ENCODE measurements at places on chromosomes 4 and X.
A peak's percentile ranks its signal among the peaks of the same experiment; 100 is the strongest.

GRCh38 chrX:49970674-49971073 lies 48.3 kb downstream of the CLCN5 start:
- no peak for DNase-seq

DNA sequence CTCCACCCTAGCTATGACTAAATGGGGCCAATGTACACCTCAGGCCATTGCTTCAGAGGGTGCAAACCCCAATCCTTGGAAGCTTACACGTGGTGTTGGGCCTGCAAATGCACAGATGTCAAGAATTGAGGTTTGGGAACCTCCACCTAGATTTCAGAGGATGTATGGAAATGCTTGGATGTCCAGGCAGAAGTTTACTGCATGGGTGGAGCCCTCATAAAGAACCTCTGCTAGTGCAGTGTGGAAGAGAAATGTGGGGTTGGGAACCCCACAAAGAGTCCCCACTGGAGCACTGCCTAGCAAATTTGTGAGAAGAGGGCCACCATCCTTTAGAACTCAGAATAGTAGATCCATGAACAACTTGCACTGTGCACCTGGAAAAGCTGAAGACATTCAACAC lies 284.1 kb downstream of the ANTXR2 start:
- no peak for DNase-seq

DNA sequence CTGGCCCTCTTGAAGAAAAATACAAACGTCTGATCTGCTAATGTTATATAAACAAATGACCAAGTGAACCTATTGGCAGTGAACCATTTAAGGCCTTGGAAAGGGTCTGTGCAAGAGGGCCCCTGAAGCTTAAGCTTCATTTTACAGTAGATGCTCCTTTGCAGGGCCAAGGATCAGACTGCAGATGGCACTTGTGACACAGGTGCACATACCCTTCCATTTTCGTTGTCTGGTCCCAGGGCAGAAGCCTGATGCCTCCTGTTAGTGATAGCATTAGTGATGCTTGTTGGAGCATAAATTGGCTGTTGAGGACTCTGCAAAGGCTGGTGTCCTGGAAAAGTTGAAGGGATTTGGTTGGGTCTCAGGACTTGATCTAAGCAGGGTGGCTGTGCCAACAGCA lies 46.5 kb downstream of the ETNPPL start:
- DNase-seq = no peak

GRCh38 chr4:11250510-11250909 lies 178.2 kb downstream of the HS3ST1 start:
- no peak for DNase-seq

DNA sequence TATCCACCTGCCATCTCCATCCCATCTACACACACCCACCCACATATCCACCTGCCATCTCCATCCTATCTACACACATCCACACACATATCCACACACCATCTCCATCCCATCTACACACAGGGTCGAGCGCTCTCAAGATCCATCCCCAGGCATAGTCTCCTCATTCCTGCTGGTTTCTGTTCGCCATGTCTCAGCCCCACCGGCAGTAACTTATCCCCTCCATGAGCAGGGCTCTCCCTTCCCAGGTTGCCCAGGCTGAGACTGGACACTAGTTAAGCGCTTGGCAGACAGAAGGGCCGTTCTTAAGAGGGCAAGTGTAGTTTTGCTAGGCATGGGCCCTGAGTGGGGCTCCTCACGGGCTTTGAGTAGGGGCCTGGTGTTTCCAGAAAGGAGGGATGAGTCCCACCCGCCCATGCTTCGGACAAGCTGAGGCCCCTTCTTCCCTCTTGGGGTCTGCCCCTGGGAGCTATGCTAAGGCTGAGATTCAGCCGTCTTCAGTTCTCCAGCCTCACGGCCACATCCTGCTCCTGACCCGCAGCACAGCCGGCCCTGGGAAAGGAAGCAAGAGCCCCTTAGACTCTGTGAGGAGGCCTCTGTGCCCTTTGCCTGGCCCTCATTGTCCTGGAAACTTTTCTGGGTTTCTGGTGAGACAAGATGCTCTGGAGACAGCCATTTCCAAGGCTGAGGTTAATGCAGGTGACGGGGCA lies 20.4 kb downstream of the TMEM271 start:
- DNase-seq = no peak

DNA sequence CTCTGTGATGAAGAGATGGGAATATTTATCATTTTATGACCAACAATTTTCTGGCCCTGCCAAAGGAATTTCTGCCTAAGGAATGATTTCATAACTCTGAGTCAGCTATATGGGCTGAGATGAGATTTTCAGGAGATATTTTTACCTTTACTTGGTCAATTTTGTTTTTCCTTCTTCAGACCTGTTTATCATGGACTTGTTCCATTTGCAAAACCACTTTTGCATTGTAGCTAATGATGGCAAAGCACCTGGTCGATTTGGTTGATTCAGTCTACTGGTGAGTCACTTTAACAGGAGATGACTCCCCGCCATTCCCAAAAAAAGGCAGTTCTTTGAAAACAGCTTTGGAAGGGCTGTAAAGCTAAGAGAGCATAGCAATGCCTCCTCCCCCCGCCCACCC lies 53.3 kb downstream of the TEX13A start:
- no peak for DNase-seq

DNA sequence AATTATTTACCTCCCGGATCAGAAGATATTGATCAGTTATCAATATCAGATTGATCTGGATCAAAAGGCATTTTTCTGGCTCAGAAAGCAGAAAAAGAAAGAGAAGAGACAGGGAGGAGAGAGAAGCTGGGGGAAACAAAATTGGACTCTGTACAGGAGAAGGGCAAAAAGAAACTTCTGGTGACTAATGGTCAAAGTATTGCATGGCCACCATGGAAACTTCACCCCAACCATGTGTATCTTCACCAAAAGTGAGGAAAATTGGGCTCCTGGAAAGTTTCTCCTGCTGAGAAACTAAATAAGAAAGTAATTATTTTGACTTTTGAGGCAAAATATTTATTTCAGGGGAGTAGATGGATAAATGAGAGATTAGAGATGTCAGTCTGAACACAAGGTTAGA lies 33.9 kb downstream of the RNF150 start:
- DNase-seq = no peak

DNA sequence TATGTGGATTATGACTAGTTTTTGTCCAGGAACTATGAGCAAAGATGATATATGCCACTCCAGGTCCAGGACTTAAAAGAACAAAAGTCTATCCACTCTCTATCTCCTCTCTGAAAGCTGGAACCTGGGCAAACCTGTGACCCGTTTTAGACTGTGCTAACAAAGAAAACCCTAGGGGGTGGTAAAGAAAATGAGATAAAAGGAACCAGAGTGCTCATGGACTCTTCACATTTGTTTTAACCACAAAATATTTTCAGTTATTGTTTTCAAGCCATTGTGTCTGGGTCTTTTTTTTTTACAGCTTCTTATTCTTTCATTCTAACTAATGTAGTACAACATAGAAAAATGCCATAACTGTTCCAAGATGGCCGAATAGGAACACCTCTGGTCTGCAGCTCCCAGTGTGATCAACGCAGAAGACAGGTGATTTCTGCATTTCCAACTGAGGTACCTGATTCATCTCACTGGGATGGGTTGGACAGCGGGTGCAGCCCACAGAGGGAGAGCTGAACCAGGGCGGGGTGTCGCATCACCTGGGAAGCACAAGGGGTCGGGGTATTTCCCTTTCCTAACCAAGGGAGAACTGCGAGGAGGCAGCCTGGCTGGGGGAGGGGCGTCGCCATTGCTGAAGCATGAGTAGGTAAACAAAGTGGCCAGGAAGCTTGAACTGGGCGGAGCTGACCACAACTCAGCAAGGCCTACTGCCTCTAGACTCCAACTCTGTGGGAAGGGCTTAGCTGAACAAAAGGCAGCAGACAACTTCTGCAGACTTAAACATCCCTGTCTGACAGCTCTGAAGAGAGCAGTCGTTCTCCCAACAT lies 45.1 kb downstream of the CHM start:
- no peak for DNase-seq

- DNase-seq = no peak
These were observed 441.7 kb downstream of the ARAP2 start for GRCh38 chr4:35802644-35803043.

GRCh38 chr4:169770416-169770815 lies 12.7 kb upstream of the HPF1 start:
- no peak for DNase-seq

- no peak for DNase-seq
These were observed 14.1 kb upstream of the CNOT6L start for GRCh38 chr4:77833126-77833724.

DNA sequence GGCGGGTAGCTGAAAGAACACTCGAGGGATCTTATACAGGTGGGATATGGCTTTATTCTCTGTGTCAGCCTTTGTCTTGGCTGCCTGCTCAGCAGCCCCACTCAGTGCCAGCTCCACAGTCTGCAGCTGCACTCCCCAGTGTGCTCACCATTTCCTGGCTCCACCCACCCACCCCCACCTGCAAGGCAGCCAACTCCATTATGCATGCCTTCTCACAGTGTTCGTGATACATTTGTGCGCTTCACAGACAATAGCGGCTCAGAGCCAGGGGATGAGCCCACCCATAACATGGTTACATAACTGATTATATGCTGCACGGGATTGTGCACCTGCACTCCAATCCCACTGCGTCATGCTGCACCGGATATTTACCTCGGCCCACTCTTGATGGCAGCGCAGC lies 8.8 kb upstream of the TMEM128 start:
- no peak for DNase-seq

DNA sequence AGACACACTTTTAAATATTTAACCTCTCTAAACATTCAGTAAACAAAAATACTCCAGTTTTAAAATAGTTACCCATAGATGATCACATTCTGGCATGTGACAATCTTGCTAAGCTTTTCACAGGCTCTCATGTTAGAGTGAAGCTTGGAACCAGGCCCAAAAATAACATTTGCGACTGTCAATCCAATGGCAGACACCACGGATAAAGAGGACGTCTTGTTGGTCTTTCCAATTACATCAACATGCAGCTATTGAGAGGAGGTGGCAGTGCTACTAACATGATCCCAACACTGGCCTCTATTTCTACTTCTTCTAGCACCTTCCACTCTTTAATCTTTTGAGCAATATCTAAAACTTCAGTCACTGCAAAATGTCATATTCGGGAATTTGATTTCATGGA lies 970.8 kb upstream of the TENM3 start:
- no peak for DNase-seq

- peak; percentile 2 for DNase-seq
These were observed 66.5 kb downstream of the DMP1 start for GRCh38 chr4:87716371-87717265.

DNA sequence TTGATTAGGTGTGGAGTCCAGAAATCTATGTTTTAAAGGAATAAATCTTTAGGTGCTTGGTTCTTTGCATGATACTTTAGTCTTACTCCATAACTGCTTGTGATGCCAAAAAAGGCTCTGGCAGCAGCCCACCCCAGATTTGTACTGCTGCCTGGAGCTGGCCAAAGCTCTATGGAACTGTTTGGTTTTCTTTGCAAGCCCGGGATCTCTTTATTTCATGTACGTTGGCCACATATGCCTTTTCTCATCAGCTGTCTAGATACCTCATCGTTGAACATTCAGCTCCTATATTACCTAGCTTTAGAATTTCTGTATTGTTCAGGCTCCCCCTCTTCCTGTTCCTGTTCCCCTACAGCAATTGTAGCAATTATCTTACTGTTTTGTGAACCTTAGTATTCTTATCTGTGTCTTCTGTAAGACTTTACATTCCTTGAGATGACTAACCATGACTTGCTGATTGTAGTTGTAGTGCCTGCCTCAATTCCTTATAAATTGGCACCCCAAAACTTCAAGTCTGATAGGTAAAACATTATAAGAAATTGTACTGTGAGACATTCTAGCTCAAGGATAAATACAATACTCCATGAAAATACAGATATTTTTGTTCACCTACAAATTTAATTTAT lies 199.4 kb upstream of the GPRIN3 start:
- DNase-seq = no peak

GRCh38 chr4:931194-931959 lies 739 bp downstream of the GAK start:
- no peak for DNase-seq

DNA sequence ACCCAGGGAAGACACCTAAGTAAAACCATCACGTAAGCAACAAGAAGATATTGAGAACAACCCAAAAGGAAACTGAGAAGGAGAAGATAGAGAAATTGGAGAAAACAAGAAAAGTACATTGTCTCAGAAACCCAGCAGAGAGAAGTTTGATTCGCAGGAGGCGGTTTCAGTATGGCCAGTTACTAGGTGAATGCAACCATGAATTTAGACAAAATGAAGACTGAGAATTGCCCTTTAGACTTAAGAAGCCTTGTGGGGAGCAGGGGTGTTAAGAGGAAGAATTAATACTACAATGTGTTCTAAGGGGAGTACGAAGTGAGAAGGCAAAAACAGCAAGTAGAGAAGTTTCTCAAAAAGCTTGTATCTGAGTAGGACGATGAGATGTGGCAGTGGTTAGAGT lies 229.3 kb upstream of the NEIL3 start:
- no peak for DNase-seq

GRCh38 chrX:132090403-132091159 lies 37.2 kb downstream of the FRMD7 start:
- no peak for DNase-seq

- DNase-seq = no peak
These were observed 6.4 kb downstream of the LAMTOR3 start for GRCh38 chr4:99887837-99888236.

- DNase-seq = no peak
These were observed 456.0 kb upstream of the FAM241A start for GRCh38 chr4:111689214-111689613.

GRCh38 chr4:37693450-37694190 lies 7.4 kb upstream of the RELL1 start:
- DNase-seq = no peak

DNA sequence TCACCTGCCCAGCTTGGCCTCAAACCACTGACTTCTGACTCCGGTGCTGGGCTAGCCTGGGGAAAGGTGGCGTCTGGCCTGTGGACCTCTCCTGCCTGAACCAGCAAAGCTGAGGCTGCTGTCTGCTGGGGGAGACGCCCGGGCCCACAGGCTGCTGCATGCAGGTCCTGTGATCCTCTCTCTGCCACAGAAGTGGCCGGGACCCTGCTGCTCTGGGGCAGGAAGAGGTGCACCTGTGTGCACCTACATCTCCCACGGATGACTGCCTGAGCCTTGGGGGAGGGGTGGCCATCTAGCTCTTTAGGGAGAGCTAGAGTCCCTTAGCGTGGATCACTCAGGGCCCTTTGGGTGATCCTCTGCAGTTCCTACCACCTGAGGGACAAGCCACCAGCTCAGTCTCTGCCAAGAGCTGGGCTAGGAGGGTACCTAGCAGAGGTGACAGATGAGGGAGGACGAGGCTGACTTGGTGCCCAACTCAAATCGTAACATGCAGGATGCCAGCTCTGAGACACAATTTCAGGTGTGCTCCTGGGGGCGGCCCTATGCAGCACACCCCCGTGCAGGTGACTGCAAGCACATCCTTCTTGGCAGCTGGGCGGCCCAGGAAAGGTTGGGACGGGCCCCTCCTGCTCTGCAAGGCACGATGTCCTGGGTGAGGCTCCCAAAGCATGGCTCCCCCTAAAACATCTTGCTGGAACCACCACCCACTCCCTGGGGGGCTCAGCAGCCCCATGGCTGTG lies 22.5 kb downstream of the LETM1 start:
- no peak for DNase-seq

GRCh38 chr4:76897536-76898384 lies at the start of gene SOWAHB:
SOWAHB (minus strand) TSS chr4:76898144; CDS start chr4:76897849, 295 bp downstream.
- no peak for DNase-seq

GRCh38 chrX:123489011-123489410 lies 243.8 kb downstream of the THOC2 start:
- no peak for DNase-seq

All from pons (tissue), 1 donor.